Activated T-helper 9 cell treated with anti-CD3 and anti-CD28 coated beads, Interleukin-2, amount 50 U/mL, for 16 hours (primary cell): ENCODE measurements at places on chromosomes 12 and 14.

GRCh38 chr14:81268016-81268416, 47.3 kb upstream of the GTF2A1 start:
- DNase-seq = no peak

GRCh38 chr12:48890657-48891418, 25.2 kb upstream of the RND1 start:
- DNase-seq = peak; percentile 64

DNA sequence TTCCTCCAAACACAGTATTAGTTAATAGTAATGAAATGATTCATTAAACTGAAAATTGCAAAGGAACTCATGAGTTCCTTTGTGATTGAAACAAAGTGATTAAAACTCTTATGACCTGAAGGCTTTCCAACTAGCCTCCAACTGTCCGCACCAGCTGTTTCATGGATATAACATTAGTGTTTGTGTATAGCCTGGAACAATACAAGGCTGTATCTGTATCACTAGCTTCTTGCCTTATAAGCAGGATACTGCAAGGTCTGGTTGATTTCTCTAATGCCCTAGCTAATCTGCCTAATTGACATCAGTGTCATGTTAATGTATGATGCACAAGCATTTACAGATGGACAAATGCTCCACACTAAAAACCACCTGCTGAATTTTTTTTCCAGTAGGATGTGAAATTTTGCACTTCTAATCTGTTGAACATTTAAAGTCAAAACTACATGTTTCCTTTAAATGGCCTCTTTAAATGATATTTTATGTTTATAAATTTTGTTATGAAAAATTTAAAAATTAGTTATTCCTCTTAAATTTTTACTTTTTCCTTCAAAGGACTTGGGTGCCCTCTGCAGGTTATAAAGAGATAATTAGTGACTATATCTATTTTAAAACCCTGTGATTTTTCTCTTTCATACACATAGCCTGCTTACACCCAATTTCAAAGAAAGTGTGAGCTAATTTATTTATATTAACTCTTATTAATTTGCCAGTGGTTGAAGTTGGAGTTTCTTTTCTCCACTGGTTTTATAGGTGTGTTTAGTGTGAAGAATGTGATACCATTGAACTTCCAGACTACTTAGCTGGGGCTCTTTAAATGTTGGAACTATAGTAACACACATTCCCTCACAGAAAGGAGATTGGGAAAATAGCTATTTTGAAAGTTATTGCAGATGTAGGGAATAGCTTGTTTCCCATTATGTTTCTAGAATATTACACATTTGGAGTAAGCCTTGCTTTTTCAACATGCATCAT, 25.4 kb downstream of the AP5M1 start:
- DNase-seq = no peak

DNA sequence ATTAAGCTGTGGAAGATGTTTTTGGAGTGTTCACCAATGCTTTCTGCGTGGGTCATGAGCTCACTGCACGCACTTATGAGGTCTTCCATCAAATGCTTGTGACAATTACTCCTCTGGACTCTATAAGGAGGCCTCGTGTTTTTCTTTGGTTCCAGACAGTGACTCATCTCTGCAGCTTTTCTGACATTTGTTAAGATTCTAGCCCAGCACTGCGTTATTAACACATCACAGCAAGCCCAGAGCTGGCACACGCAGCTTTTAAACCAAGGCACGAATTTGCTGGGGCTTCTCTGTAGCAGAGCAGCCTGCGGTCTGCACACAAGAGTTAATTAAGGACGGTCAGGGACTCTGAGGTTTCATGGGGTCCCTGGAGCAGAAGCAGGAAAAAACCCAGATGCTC, 16.9 kb downstream of the MEG3 start:
- DNase-seq = no peak

DNA sequence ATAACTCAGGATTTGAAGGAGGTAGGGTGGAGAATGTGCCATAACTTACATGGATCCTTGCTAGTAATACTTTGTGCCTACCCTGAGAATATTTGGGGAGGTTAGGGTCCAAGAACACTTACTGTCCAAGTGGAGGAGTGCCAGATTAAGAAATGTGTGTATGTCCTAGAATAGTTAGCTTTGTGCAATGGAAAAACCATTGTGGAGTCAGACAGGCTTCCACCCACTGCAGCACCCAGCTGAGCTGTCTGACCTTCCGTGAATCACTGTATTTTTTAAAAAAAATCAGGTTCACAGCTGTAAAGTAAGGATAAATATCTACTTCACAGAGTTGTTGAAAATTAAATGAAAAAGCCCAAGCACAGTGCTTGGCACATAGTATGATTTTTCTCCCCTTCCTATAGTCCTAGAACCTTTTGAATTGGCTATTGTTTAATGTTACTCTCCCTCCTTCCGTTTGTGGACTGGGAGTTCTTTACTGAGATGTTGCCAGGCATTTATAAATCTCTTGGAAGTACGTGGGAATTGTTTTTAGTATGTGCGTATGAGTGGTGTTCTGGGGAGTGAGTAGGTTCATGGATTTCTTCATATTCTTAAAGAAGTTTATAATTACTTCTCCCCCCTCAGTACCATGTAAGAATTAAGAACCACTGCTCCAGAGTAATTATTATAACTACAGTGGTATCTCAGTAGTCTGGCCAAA, 9.2 kb downstream of the RAB21 start:
- no peak for DNase-seq
